ENCODE measurements at places on chromosomes 16 and 17.

GRCh38 chr16:230949-231348, 1.7 kb upstream of the LUC7L start:
- DNase-seq = no peak

GRCh38 chr16:19691161-19691711, 26.8 kb downstream of the KNOP1 start:
- no peak for DNase-seq

DNA sequence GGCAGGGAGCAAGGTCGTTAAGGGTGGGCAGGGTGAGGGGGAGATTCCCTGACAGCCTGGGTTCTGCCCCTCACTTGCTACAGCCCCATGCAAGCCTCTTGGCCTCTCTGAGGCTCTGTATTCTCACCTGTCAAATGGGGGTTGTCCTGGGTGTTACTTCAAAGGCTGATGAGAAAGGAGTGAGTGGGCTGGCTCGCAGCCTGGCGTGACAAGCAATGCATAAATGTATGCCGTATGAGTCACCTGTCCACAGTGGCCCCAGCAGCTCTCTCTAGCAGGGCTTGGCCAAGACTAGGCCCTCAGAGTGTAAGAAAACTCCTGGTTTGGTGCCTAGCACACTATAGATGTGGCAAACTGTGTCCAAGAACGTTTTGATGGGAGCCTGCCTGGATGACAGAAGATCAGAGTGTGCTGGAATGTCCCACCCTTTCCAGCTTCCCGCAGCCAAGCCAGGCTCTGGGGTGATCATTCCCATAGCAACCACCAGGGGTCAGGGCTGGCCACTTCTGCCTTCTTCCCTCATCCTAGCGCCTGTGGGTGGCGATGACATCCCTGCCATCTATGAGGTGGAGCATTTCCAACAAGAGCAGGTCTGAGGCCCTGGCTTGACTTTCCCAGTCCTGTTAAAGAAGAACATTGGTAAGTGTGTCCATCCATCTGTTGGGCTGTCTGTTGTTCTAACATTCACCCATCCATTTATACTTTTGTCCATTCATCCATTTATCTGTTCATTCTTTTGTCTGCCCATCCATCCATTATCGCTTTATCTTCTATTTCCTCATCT, 37.2 kb upstream of the ADGRG1 start:
- peak; percentile 80 for DNase-seq

- no peak for DNase-seq
Observed at GRCh38 chr16:81841722-81842121, 62.6 kb downstream of the PLCG2 start.

- DNase-seq = no peak
Observed at GRCh38 chr16:10984509-10984908, 40.1 kb downstream of the CLEC16A start.
